ENCODE measurements at places on chromosomes 6 and 20. TPM values are rescaled to one million over a fixed set of nuclear protein-coding genes. Genes with fewer than 3 reads are reported as not detected.
A peak's percentile ranks its signal among the peaks of the same experiment; 100 is the strongest.

DNA sequence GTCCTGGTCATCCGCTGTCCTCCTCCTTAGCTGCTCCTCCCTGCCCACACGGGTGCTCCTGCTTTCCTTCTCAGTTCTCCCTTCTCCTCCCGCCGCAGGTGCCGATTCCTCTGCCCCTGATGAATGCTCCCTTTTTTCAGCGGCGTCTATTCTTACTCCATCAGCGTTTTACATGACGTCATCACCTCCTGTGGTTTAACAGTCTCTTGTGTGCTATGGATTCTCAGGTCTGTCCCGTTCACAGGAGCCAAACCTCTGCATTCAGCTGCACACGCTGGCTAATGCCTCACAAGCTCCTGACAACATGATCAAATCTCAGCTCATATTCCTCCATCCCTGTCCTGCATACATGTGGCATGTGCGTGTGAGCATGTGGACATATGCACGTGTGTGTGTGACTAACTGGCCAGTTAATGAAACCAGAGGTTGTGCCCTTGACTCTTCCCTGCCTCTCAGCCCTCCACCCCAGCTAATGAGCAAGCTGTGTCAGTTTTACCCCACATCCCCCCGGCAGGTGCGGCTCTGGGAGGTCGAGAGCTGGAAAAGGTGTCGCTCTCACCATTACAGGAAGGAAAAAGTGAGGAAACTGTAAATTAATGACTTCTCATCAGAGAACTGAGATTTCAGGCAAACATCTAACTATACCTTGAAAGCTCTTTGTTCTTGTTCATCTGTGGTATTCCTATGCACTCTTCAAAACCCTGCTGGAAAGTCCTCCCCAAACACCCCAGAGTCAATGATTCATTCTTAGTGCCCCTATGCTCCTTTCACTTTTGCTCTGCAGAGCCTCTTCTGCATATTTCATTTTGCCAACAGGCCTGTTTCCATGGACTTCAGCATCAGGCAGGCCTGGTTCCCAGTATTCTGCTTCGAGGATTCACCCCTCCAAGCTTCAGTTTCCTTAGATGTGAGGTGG lies 163.1 kb downstream of the TTLL2 start:
- H3K36me3 ChIP-seq = no peaks in the 10 kb centered on the region
- no peak for DNase-seq
- H3K27me3 ChIP-seq = peaks cover 30% of the 10 kb centered on the region
- H3K27ac ChIP-seq = no peak overlapping the region
- H3K4me1 ChIP-seq = no peaks in the 10 kb centered on the region

Gene TMEM170B
- 3.7 TPM for total RNA-seq

GRCh38 chr20:55882910-55883309 lies 122.4 kb downstream of the CBLN4 start:
- no peaks in the 10 kb centered on the region for H3K4me1 ChIP-seq
- H3K27me3 ChIP-seq = no peaks in the 10 kb centered on the region
- no peak for DNase-seq
- no peaks in the 10 kb centered on the region for H3K36me3 ChIP-seq

- no peak for DNase-seq
- H3K4me1 ChIP-seq = peaks cover 3% of the 10 kb centered on the region
- no peak overlapping the region for H3K4me3 ChIP-seq
- no peaks in the 10 kb centered on the region for H3K27me3 ChIP-seq
- H3K27ac ChIP-seq = no peak overlapping the region
Observed at GRCh38 chr6:112004201-112005012, 49.5 kb upstream of the CCN6 start.

GRCh38 chr6:87660226-87660911 lies 41.7 kb downstream of the AKIRIN2 start:
- peaks cover 28% of the 10 kb centered on the region for H3K4me1 ChIP-seq
- no peak overlapping the region for H3K4me3 ChIP-seq
- no peak for DNase-seq
- peak overlapping the region; percentile 19 for H3K27ac ChIP-seq
- H3K27me3 ChIP-seq = no peaks in the 10 kb centered on the region
- H3K36me3 ChIP-seq = peaks cover 22% of the 10 kb centered on the region

- no peak within 1 kb of the TSS for H3K4me3 ChIP-seq
- no peak within 1 kb of the TSS for H3K27ac ChIP-seq
- no peak for DNase-seq
- no peaks in the 10 kb centered on the region for H3K27me3 ChIP-seq
- H3K4me1 ChIP-seq = peaks cover 2% of the 10 kb centered on the region
Observed at GRCh38 chr20:13990465-13990864, at the start of gene SEL1L2. SEL1L2 (minus strand) TSS chr20:13990614; CDS start chr20:13990534, 80 bp downstream.

GRCh38 chr6:70369332-70369950 lies 43.9 kb upstream of the FAM135A start:
- H3K27ac ChIP-seq = no peak overlapping the region
- no peak for DNase-seq
- H3K36me3 ChIP-seq = no peaks in the 10 kb centered on the region

Measured in osteocyte (in vitro differentiated cells).